ENCODE measurements at places on chromosomes 11 and 22.

GRCh38 chr11:134207538-134208239 lies 16.1 kb downstream of the NCAPD3 start:
- peak; percentile 40 for DNase-seq

DNA sequence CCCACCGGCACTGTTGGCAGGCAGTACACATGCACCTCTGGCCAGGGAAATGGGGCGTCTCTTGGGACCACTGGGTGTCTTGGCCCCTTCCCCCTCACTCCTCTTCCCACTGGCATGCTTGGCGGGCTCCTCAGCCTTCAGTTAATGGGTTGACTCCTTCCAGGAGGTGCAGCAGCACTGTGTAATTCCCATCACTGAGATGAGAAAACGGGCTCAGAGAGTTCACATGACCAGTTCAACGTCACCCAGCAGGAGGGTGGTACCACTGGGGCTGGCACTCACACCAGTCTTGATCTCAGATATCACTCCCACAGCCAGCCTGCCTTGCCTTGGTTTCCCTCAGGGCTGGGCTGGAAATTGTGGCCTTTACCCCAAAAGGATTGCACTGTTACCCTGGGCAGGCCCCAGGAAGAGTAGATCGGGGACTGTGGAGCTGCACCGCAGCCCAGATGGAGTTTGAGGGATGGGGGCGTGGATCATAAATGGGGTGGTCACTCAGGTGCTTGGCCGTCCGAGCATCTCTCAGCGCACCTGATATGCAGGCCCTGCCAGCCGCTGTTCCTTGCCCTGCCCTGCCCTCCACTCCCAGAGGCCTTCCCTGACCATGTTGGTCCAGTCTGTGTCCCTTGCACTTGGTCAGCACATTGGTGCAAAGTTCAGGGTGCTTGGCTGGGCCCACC lies 16.9 kb downstream of the CAPN5 start:
- no peak for DNase-seq

DNA sequence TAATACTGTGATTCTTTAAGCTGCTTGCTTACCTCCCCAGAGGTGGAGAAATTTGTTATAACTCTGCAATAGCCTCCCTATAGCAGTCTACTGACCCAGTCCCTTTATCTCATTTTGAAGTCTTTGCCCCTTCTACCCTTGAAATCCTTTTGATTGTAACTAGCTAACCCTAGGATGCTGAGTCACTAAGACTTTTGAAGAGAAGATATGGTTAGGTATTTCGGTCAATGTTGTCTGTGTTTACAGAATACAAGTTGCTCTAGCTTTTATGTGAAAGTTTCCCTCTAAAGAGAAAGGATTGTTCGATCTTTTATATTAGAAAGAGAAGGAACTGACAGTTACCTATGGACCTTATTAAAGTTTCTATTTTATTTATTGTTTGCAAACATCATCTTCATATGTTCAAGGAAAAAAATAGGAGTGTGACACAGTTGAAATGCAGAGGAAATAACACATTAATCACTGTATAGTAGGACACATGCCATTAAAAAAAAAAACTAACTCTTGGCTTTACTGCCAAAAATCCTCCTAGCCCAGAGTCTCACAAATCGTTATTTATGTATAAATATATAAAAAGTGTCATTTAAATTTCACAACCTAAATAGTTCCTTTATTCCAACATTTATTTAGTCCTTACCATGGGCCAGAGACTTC lies 3.1 kb downstream of the HYLS1 start:
- DNase-seq, result no peak

DNA sequence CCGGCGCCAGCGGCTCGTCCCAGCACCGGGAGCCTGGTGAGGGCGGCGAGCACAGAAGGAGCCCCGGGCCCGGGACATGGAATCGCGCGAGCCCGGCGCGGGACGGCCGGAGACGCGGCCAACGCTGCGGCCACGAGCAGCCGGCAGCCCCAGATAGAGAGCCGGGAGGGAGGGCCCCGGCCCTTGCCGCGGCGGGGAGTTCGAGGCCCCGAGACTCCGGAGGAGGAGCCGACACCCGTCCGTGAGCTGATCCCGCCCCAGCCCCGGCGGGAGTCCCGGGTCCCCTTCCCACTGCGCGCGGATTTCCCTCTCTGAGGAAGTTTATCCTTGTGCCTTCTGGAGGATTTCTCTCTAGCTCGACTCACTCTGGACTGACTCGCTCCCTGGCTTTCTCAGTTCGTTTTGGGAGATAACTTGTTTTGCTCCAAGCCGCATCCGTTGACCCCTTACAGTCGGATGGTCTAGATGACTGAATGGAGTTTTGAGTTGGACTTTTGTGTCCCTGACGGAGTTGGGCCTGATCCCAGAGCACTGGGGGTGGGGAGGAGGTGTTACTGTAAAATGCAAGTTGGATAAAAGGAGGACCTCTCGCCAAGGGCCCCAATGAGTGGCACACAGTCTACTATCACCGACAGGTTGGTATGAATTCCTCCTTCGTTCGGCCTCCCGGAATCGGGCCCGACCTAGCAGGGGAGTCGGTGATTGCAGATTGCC lies 585 bp downstream of the ARHGEF12 start:
- DNase-seq, result no peak

DNA sequence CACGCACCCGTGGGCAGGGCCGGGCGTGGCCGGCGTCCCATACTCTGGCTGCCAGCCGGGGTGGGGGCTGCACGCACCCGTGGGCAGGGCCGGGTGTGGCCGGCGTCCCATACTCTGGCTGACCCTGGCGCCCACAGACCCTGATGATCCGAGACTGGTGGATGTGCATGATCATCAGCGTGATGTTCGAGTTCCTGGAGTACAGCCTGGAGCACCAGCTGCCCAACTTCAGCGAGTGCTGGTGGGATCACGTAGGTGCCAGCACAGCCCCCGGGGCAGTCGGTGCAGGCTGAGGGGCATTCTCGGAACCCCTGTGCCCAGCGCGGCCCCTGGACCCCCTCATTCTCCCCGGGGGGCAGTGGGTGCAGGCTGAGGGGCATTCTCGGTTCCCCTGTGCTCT lies 19.0 kb downstream of the RNH1 start:
- DNase-seq, result no peak

DNA sequence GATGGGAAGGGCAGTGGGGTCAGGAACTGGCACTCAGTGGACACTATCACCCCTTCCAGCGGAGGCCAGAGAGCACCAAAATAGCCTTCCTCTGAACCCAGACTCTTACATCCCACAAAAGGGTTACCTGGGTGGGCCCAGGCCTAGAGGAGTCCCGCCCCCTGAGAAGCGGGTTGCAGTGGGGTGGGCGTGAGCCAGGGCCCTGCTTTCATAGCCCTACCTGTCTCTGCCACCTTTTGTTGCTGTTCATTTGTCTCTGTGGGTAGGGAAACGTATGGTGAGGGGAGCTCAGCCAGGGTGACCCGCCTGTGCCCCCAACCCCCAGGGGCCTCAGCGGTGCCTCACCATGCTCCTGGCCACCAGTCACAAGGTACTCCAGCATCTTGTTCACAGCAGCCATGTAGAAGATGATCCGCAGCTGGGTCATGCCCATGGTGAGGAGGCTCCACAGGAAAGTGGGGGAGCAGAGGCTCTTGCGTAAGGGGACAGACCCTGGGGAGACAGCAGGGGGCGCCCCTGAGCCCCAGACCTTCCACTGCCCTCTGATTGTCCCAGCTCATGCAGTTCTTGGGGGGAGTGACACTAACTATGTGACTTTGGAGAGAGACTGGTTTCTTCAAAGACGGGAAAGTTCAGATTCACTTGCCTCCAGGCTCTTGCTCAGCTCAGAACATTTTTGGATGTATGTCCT lies 24.0 kb downstream of the SLC43A1 start:
- DNase-seq, result no peak

Measured in activated CD8-positive, alpha-beta memory T cell treated with anti-CD3 and anti-CD28 coated beads for 1 hour (primary cell).